DMS 273 treated with DMSO at 0.1 percent for 48 hours (cell line): ENCODE measurements at places on chromosomes 16 and 17.

DNA sequence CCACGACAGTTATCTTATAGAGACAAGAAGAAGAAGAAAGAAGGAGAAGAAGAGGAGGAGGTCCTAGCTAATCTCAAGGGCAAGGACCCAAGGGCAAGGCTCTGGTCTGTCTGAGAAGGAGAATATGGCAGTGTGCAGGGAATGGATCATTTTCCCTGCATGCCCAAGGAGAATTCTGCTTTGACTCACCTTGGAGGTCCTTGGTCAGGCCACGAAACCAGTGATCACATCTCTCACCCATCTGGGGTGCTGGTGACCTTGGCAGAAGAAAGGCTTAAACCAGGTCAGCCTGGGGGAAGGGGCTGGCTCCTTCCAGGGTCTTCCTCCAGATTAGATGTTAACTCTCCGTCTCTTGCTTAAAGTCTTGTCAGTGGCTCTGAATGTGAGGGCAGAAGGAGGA lies 1.6 kb upstream of the FMNL1 start:
- no peak for DNase-seq

DNA sequence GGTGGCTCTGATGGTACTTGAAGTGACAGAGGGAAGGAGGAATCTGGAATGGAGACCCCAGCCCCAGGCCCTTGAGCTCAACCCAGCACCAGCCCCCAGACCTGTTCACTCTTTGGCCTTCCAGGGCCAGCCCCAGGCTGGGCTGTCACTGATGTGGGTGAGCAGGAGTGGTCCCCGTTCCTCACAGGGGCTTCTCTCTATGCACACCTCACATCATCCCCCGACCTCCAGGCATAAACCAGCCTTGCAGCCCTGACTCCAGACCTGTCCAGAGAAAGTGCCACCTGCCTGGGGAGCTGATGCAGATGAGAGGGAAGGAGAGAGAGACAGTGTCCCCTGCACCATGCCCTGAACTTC lies 182.6 kb upstream of the SDK2 start:
- DNase-seq: no peak

GRCh38 chr16:53446090-53446489 lies 11.8 kb downstream of the RBL2 start:
- no peak for DNase-seq

- DNase-seq: no peak
Measured at GRCh38 chr16:84451781-84452180, 52.7 kb downstream of the MEAK7 start.

- no peak for DNase-seq
Measured at GRCh38 chr17:79866791-79867518, 27.7 kb upstream of the CBX4 start.
